ENCODE measurements at places on chromosomes 4 and X. TPM values are rescaled to one million over a fixed set of nuclear protein-coding genes. Genes with fewer than 3 reads are reported as not detected.

Gene HPGDS
- not detected for total RNA-seq

Gene TMSB15A
- 17.0 TPM for total RNA-seq

Gene RHOXF2B
- total RNA-seq, result not detected

Gene MAGEA11
- not detected for total RNA-seq

Gene ASB5
- total RNA-seq, result not detected

Gene TRIM75
- not detected for total RNA-seq

Gene CXCL6
- not detected for total RNA-seq

Gene OPRPN
- total RNA-seq, result not detected

Gene CT83
- not detected for total RNA-seq

Gene ARHGAP24
- total RNA-seq, result 1.3 TPM

Gene ASB12
- total RNA-seq, result not detected

Gene USP9X
- 52.4 TPM for total RNA-seq

Gene NR0B1
- not detected for total RNA-seq

Measured in HCT116 (cell line).